Kasumi-1 (cell line): ENCODE measurements at places on chromosomes 5 and 9.

- DNase-seq, result no peak
Measured at GRCh38 chr9:100465274-100465673, 7.7 kb upstream of the TMEFF1 start.

GRCh38 chr9:78121488-78121887 lies 89.9 kb upstream of the GNAQ start:
- DNase-seq, result peak; percentile 70

- DNase-seq, result no peak
Measured at GRCh38 chr9:73001860-73002259, 49.0 kb upstream of the ALDH1A1 start.

- no peak for DNase-seq
Measured at GRCh38 chr5:10989577-10990263, 228.7 kb upstream of the DAP start.

- DNase-seq, result no peak
Measured at GRCh38 chr5:112630246-112631009, 107.3 kb upstream of the APC start.

- no peak for DNase-seq
Measured at GRCh38 chr9:77816641-77817341, 168.7 kb upstream of the GNA14 start.

GRCh38 chr5:36105819-36106218 lies 39.1 kb upstream of the UGT3A2 start:
- DNase-seq, result no peak

GRCh38 chr5:35220967-35221366 lies 9.3 kb downstream of the PRLR start:
- DNase-seq, result no peak

- no peak for DNase-seq
Measured at GRCh38 chr5:113331209-113331551, 103.6 kb downstream of the TSSK1B start.

DNA sequence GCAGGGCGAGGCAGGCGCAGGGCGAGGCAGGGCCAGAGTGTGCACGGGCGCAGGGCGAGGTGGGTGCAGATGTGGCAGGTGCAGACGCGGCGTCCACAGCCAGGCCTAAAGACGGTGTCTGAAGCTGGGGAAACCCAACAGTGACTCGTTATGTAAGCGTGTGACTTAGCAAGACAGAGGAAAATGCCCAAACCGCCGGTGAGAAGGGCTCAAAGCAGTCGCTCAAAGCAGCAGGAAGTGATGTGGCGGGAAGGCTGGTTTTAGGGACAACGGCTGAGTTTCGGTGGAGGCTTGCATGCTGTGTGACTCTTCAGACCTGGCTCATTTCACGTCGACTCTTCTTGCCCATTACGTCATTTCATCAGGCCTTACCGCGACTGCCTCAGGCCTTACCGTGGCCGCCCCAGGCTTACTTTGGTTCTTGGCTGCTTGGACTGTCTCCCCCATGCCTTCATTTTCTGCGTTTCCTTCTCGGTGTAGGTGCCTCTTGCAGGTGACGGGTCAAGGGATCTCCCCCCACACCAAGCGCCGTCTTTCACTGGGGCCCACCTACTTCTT lies 50.5 kb upstream of the EXOC3 start:
- peak; percentile 96 for DNase-seq

DNA sequence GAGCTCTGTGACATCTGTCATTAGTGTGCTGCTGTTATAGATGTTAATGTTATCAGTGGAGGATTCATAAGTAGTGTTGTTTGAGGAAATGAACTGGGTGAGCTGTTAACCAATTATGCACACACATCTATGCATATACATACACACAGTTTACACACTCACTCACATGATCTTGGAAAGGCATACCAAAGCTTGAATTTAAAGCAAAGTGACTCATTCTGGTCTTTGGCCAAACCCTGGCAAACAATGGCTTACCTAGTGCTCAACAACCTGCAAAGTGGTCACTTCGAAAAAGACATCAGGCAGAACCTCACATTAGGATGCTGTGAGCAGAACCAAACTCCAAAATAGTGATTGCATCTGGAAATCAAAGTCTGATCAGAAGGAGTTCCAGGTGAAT lies 1037.3 kb upstream of the CDH6 start:
- DNase-seq, result no peak

DNA sequence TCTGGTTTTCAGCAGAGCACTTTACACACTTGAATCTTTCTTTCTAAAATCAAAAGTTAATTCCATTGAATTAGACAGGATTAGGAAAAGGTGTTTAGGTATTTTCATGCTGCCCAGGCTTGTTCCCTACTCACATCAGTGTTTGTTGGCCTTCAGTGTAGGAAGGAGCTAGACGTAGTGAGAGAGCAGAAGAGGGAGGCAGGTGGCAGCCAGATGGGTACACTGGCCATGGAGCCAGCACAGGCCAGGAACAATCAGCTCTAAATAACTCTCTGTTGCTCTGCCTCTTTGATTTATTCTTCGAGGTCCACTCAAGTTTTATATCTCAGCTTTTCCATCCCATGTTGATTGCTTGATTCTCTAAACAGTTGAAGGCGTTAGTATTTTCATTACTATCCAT lies 529.6 kb downstream of the PSAT1 start:
- no peak for DNase-seq

DNA sequence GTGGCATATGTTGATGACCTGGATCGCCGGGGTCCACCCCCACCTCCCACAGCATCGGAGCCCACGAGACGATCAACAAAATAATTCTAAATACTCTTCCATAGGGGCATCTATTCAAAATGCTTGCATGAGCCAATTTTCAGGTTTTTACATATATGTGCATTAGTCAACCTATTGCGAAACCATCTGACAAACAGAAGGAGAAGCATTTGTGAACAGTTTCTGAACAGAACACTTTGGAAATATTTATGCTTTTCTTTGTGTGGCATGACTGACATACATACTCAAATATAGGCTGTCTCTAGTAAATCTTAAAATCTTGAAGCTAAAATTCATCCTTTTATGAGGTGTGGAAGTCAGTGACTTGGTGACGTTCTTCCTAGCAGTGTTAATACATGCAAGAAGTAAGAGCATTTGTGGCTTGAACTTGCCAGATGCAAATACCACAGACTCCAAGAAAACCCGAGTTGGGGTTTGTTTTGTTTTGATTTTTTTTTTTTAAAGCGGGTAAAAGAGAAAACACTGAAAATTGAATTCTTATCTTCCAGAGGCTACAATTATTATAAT lies 5.3 kb downstream of the GPR151 start:
- no peak for DNase-seq

DNA sequence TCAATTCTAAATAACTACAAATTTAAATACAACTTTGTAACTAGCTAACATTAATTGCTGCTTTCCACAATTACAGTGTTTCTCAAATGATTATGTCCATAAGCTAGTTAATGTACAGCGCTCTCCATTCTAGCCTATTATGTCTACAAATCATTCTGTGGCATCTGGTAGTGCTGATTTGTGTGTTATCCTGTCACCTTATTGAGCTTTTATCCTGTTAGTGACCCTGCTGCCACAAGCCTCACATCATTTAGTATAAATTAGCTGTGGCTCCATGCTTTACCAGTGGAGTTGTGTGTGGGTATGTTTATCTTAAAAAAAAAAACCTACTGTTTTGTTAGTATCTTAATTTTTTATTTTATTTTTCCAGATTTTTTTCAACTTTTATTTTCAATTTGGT lies 112.6 kb upstream of the PJA2 start:
- DNase-seq, result no peak

- no peak for DNase-seq
Measured at GRCh38 chr9:78654324-78654723, 357.4 kb downstream of the PSAT1 start.

GRCh38 chr9:134327671-134328231 lies 1.5 kb downstream of the RXRA start:
- no peak for DNase-seq

DNA sequence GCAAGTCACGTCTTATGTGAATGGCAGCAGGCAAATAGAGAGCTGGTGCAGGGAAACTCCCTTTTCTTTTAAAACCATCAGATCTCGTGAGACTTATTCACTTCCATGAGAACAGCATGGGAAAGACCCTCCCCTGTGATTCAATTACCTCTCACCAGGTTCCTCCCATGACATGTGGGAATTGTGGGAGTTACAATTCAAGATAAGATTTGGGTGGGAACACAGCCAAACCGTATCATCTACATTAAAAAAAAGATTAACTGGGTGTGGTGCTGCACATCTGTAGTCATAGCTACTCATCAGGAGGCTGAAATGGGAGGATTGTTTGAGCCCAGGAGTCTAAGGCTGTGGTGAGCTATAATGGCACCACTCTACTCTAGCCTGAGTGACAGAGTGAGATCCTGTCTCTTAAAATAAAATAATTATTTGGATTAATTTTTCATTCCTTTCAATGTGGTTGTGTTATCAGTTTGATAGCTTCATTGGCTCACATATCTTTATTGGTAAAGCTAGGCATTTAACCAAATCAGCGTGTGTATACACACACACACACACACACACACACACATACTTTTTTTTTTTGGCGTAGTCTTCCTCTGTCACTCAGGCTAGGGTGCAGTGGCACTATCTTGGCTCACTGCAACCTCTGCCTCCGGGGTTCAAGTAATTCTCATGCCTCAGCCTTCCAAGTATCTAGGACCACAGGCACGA lies 21.8 kb downstream of the DENND4C start:
- no peak for DNase-seq

DNA sequence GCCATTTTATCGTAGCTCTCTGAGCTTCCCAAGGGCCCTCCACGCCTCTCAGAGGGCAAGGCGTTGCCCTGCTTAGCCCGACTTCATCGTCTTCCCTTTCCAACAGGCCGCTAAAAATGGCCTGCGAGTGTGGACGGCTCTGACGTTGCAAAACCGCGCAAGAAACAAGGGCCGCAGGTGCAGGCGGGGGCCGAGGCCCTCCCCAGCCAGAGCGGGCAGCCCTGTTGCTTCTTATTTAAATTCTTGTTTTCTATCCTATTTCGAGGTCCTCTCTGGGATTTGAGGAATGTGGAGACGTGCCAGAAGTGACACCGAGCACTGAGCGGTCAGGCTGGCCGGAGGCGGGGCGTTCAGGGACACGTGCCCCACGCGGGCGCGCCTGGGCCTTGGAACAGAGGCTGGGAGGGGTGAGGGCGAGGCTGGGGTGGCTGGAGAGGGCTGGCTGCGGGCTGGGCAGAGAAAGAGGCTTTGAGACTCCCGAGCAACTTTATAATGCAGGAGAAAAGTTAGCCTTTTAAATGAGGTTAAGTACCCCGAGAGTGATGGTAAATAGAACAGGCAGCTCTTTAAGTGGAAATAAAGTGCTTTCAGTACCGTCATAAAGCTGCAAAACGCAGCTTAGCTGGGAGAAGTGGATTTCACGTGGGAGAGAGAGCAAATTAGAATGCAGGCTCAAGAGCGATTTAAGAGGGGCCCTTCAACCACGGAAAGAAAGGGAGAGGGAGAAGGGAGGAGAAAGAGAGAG lies 243.6 kb downstream of the AUH start:
- DNase-seq, result no peak

- DNase-seq, result no peak
Measured at GRCh38 chr9:75615284-75615683, 275.2 kb upstream of the PCSK5 start.

DNA sequence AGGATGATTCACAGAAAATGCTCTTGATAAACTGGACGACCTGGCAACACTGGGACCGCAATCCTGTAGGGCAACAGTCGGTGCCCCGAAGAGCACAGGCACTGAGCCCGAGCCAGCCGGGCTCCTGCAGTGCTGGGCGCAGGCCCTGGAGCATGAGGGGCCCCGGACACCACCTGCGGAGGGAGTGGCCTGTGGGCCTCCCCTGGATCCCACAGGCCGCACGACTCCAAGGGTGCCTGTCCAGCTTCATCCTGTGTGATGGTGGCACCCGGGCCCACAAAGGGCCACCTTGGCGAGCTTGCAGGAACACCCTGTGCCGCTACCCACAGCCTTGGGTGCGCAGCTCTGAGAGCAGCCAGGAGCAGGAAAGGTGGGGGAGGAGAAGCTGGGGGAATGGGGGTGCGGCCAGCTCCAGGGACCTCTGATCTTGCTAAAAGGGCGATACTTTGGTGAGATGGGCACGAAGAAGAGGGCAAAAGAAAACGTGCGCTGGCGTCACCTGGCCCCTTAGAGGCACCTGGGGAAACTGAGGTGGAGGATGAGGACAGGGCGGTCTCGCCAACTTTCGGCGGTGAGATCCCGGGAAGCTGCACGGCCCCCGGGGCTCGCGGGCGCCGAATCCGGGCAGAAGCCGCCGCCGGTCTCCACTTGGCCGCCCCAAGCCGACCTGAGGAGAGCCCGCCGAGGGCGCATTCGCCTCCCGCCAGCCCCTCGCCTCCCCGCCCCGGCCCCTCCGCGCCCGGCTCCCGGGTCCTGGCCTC lies 722 bp downstream of the TBC1D9B start:
- peak; percentile 18 for DNase-seq

DNA sequence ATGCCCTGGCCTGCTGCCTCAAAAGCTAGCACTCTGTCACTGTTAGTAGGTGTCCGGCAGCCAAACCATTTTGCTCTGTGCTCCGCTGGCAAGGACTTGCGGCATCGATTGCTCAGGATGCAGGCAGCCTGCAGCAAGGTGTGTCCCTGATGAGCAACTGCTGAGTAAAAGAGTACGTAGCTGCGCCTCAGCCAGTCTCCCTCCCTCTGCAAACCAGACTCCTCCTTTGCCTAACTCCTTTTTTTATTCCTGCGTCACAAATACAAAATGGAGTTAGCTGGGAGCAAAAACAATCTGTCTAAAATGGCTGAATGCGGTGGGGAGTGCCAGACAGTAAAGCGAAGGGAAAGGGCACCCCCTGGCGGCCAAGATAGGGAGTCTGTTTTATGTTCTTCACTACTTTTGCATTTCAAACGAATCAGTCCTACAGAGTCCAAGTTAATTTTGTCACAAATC lies 61.1 kb downstream of the DIAPH1 start:
- peak; percentile 93 for DNase-seq

DNA sequence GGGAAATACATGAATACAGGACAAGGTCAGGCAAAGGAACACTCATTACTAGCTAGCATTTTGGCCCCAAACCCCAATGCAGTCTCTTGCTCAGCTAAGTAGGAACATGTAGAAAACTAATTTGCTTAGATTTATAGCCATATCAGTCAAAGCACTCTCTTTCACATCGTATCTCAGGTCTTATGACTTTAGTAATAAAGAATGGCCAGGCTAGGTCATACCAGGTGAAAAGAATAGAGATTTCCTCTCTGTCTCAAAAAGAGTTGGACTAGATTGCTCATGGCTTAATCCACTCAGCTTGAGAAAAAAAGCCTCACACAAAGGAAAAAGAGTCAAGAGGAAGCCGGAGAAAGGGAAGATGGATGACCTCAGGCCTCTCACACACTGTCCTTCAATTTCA lies 772.7 kb upstream of the SEMA6A start:
- no peak for DNase-seq

GRCh38 chr5:133236976-133237375 lies 185.2 kb downstream of the HSPA4 start:
- no peak for DNase-seq
